Stimulated activated CD8-positive, alpha-beta memory T cell treated with anti-CD3 and anti-CD28 coated beads, Interleukin-7, amount 100 ng/mL, for 48 hours (primary cell): ENCODE measurements at places on chromosomes 2 and 18.

DNA sequence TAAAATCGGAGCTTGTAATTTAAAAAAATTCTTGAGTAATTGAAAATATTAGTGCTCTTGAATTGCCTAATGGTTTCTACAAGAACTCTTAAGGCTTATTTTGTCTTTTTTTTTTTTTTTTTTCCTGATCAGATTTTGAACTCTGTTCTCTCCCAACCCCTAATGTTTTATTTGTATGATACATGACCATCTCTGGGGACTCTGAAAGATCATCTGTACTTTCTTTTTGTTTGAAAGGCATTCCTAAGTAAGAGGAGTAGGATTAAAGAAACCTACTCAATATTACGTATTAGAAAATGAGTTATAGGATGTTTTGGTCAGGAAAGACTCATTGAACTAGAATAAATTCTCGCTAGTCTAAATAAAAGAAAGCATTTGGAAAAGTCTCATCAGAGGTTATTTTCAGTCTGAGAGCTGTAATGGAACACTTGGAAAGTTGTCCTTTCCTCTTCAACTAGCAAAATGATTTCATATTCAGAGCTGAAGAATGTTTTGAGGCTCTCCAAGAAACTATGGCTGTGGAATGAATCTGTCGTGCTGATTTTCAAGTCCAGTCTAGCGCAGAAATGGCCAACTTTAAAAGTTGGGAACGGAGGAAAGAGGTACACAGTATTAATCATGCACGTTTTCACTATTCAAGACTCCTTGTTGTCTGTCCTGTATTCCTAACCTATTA is 182.7 kb downstream of the PRPF40A start:
- DNase-seq, result no peak

- DNase-seq, result no peak
Observed at GRCh38 chr2:168626647-168627046, 170.6 kb downstream of the CERS6 start.

- no peak for DNase-seq
Observed at GRCh38 chr2:230908595-230909191, 16.3 kb downstream of the GPR55 start.

GRCh38 chr2:241265506-241265905 is 50.0 kb downstream of the HDLBP start:
- DNase-seq, result no peak

GRCh38 chr2:227713291-227713690 is 4.5 kb downstream of the SLC19A3 start:
- no peak for DNase-seq

DNA sequence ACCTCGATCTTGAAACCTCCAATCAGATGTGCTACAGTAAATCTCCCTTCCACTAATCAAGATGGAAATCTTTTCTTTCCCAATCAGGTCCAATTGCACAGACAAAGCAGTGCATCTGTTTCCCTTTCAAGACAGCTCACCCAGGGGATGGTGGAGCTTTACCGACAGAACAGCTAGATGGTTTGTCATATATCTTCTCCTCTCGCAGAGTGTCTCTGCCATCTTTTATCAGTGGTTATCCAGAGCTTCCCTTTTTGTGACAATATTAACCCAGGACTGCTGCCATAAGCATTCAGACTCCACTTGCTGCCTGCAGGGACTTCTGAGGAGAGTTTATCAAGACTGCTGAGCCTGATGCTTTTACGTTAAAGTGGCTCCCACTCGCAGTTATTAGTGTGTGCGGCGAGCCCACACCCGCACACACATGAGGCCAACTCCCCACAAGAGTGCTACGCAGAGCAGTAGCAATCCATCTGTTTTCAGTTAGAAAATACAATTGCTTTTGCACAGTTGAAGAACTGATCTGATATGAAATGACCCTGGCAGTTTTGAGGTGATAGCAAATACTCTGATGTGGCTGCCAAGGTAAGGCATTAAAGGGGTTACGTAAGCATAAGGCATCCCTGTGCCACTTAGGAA is 398.9 kb downstream of the NCKAP5 start:
- DNase-seq, result no peak

- DNase-seq, result no peak
Observed at GRCh38 chr2:27298391-27299080, 9.7 kb downstream of the UCN start.

GRCh38 chr2:135817951-135818350 is 19.0 kb downstream of the LCT start:
- DNase-seq, result no peak

GRCh38 chr2:164606557-164606956 is 14.7 kb downstream of the GRB14 start:
- DNase-seq, result no peak

- no peak for DNase-seq
Observed at GRCh38 chr2:241465543-241465942, 42.8 kb downstream of the STK25 start.

- DNase-seq, result no peak
Observed at GRCh38 chr2:131016826-131017741, 76.2 kb downstream of the FAM168B start.

DNA sequence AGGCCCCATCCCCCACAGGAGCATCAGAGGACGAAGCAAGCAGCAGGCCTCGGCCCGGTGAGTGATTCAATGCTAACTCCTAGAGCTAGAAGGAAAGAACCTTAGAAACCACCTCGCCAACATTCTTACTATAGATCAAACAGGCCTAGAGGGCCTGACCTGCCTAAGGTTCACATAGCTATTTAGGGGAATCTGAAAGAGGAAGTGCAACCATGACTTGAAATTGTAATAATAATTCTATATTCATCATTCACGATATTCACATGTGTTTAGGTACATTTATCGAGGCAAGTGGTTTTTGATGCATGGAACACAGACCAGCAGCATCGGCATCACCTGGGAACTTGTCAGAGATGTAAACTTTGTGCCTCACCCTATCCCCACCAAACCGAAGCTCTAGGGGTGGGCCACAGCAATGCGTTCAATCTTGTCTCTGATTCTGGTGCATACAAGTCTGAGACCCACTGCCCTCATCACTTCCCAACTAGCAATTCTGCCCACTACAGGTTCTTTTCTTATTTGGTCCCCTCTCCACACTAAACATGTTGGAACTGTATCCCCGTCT is 78.0 kb upstream of the DNMT3A start:
- no peak for DNase-seq

DNA sequence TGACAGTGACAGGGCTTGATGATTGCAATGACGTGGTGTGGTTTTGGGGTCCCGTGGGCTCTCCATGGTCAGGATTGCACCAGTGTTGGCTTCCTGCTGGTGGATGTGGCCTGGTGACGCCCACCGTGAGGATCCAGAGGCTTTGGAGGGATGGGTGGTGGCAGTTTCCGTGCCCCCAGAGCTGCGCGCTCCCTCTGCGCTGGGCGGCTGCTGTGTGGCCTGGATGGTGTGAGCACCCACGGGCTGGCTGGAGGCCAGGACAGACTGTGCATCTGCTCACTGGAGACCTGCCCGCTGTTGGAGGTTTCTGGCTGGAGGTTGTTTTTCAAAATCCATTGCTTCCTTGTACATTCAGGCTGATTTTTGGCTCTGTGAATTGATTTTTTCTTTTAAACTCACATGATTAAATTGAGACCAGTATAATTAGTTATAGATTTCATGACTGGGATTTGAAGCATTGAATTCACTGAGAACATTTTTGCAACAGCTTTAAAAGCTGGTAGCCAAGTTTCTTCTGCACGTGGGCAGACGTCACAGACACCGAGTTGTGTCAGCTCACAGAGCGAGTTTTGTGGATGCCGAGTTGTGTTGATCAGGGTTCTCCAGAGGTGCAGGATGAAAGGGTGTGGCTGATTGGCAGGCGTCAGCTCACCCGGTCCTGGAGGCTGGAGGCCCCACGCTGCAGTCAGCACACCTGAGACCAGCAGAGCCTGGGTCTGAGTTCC is 72.7 kb downstream of the KCNG2 start:
- no peak for DNase-seq

DNA sequence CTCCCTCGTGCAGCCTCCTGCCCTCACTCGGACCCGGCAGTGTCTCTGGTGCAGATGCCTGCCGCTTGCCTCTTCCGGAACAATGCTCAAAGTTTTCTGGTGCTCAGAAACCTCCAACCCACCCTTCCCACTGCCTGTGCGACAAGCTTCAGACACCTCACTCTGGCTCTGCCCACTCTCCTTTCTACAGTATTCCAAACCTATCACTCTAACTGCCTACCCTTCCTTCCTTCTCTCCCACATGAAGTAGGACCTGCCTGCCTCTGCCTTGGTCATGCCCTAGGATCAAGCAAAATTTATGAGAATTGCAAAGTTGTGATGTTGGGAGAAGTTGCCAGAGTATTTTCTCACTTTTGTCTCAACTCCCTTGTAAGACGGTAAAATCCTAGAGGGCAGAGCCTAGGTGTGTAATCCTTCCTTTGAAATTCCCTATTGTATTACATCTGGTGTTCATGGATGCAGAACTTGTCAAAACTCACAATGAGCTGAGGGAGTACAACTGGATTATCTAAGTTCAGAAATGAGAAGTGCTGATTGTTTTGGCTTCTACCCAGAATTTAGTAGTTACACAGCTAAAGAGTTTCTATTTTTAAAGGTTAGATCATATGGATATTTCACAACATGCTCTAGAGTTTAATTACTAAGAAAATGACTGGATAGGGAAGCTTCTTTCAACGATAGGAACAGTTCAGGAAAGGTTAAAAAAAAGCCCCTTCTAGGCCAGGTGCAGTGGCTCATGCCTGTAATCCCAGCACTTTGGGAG is 7.2 kb downstream of the NPC1 start:
- DNase-seq, result no peak

DNA sequence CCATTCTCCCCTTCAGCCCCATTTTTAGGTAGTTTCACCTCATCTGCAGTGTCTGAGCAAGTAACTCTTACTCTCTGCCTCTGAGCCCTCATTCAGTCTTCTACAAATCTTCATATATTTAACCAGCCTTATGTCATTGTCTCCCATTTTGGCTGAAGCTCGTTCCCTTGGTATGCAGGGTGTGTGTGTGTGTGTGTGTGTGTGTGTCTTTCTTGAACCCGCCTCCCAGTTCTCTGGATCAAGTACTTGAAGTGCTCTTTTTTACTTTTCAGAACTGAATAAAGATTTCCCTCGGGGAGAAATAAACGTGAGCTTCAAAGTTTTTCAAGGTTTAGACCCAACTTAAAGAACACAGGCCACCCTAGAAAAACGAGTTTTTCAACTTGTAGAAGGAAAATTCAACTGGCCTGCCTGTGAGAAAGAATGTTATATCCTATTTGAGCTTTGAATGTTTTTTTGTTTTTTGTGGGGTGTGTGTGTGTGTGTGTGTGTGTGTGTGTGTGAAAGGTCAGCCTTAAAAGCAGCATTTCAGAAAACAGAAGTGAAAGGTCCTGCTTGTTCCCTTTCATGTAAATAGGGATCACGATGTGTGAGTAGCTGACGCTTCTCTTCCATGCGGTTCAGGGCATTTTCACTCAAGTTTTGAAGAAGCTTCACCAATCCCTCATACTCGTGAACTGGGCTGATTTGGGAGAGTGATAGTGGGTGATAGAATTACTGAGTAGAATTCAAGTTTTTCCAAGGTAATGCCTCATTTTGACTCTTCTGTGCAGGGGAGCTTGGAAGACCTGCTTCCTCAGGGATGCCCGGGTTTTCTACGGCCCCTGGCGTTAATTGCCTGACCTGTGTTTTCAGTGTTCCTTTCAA is 50.6 kb upstream of the EML6 start:
- no peak for DNase-seq

- no peak for DNase-seq
Observed at GRCh38 chr2:173680574-173680973, 284.6 kb downstream of the SP3 start.

GRCh38 chr2:97766567-97766966 is 53.2 kb downstream of the ZAP70 start:
- DNase-seq, result no peak

GRCh38 chr2:185502351-185502750 is 236.3 kb upstream of the FSIP2 start:
- no peak for DNase-seq

DNA sequence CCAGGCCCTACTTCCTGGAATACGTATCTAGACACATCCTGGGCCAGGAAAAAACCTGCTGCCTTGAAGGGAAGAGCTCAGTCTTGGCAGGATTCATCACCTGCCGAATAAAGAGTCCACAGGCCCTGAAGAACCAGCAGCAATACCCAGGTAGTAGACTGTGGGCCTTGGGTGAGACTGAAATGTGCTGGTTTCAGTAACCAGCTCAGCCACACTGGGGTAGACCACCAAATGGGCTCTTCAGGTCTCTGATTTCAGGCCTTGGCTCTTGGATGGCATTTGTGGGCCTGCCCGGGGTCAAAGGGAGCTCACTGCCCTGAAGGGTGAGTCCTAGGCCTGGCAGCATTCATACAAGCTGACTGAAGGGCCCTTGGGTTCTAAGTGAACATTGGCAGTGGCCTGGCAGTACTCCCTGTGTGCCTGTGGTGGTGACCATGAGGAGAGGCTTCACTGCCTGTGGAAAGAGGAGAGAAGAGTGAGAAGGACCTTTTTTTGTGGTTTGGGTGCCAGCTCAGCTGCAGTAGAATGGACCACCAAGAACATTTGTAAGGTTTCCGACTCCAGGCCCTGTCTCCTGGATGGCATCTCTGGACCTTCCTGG is 175.1 kb downstream of the ANKRD30B start:
- no peak for DNase-seq
